Cortex of kidney (tissue), 1 donor: ENCODE measurements at places on chromosomes 12 and 14.

GRCh38 chr14:71089971-71090370, 182.7 kb downstream of the PCNX1 start:
- DNase-seq: no peak

DNA sequence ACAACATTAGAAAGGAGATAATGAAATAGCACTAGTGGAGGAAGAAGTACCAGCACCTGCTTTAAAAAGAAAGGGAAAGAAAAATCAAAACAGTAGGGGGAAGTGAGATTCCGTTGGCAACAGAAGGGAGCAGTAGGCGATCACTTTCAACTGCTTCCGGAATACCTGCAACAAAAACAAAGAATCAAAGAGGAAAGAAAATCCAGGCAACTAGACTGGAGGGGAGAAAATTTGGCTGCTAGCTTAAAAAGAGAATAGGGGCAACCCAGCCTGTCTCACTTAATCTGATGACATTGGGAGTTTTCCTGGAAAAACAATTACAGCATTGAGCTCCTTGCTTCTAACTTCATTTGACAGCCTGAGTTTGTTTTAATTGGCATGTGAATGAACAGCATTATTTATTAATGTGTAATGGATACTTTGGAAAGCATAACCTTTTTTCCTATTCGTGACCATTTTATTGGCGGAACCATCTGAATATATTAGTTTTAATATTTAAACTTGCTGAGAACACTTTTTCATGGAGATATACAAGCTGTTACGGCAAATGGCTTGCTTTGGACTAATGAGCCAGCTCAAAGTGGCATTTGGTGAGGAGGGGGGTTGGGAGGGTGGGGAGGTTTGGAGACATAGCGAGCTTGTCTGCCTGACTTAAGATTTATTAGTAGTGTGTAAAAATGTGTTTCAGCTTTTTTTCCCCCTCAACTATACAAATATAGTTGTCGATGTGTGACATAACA, 2.5 kb upstream of the DACT1 start:
- no peak for DNase-seq

DNA sequence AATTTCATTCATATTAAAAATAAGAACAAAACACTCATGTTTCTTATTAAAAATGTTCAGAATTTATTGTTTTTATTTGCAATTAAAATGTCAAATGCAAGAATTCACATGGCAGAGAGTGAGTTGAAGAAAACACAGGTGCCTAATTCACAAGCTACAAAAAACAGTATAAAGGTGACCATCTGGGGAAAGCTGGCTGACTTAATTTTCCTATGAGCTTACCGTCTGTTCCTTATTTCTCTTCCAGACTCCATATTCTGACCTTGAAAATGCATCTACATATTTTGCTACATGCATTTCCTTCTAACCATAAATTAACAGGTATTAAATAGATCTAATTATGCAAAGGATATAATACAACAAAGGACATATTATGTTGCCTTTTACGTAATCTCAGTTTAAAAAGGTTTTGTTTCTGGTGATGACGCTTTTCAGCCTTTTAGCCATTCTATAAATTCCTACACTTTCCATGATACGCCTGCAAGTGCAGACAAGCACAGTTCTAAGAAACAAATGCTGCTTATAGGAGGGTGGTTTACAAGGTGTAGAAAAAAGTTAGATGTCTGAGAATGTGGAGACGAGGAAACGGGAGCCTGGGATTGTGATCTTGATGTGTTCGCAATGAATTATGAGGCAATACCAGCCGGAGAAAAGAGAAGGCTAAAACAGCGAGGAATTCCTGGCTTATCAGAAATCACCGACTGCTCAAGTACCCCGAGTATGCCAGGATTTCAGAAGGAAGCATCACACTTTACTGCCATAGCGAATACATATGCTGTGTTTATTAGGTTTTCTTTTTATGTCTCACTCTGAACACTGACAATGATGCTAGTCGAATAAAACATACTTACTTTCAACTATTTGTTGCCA, 24.6 kb downstream of the LIN7A start:
- no peak for DNase-seq

GRCh38 chr12:127165567-127166392, 1101.2 kb upstream of the TMEM132C start:
- DNase-seq: peak; percentile 19

- no peak for DNase-seq
These were observed 31.3 kb downstream of the MIA2 start for GRCh38 chr14:39265033-39265432.

GRCh38 chr14:91398707-91399106, 18.9 kb downstream of the CCDC88C start:
- DNase-seq: no peak

- no peak for DNase-seq
These were observed 648.1 kb downstream of the BCL11B start for GRCh38 chr14:98623788-98624415.

DNA sequence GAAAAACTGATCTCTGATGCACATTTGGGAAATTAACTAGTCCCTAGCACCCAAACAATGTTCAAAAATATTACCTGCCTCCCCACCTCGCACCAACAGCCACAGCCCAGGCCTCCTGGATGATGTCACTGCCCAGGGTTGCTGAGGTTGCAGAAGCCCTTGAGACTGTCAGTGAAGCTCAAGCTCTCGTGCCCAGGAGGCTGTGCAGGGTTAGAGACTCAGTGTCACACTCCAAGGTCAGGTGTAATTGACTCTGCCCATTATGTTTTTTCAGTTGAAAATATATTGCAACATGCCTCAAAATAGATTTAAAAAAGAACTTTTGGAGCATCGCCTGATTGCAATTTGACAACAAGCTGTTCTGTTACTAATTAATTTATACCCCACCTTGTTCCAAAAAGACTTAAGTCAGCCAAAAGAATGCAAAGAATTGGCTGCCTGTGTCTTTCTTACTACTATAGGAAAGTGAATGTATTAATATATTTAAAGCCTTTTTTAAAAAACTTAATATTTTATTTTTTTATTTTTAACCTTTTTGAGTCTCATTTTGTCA, 72.3 kb downstream of the CMAS start:
- DNase-seq: no peak

GRCh38 chr14:55440385-55440784, at the start of gene TBPL2:
TSS of gene TBPL2 (minus strand) at chr14:55440616. CDS start at chr14:55440449, 167 bp downstream.
- DNase-seq: no peak

- no peak for DNase-seq
These were observed 70.2 kb upstream of the TCL1A start for GRCh38 chr14:95784137-95784536.

DNA sequence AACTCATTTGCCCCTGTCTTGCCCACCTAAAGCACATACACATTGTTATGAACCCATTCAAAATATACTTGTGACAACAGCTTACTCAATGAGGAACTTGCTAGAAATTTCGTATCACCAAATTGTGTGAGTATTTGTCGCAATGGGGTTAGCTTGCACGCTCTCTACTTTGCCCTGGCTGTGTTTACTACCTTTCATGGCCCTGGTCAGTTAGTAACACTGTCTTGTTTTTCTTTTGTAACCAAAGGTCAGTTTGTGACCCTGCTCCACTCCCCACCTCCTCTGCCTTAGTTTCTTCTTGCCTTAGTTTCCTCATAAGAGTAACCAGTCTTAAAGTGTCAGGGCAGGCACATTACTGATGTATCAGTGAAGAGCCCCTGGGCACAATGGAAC, 205.8 kb upstream of the EEA1 start:
- DNase-seq: no peak

- DNase-seq: no peak
These were observed 87.0 kb downstream of the R3HDM2 start for GRCh38 chr12:57343703-57344378.

GRCh38 chr12:16634786-16635185, 28.8 kb upstream of the LMO3 start:
- DNase-seq: no peak

- DNase-seq: no peak
These were observed 452.1 kb downstream of the BCAT1 start for GRCh38 chr12:24496755-24497154.

DNA sequence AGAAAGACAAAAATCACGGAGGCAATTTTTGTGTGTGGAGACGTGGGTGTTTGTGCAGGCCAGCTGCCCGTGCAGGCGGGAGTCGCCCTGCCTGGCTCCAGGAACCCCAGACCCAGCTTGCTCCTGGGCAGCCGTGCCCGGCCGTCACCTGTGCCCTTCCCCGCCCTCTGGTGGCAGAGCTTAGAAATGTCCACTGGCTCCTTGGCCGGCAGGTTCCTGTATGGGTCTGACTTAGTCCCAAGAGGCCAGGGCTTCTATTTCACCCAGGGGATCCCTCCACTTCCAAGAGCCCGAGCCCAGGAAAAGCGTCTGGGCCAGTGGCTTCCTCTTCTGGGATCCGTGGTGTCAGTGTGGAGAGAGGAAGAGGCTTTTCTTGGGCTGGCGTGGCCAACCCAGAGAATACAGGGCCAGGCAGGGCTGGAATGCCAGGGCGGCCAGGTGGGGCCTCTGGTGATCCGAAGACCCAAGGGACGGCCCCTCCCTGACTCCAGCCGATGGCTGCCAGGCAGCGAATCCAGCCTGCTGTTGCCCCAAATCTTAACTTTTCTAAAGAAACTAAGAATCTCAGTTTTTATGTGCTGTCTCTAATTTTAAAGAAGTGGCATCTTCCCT, 120.9 kb downstream of the TMEM132C start:
- no peak for DNase-seq

DNA sequence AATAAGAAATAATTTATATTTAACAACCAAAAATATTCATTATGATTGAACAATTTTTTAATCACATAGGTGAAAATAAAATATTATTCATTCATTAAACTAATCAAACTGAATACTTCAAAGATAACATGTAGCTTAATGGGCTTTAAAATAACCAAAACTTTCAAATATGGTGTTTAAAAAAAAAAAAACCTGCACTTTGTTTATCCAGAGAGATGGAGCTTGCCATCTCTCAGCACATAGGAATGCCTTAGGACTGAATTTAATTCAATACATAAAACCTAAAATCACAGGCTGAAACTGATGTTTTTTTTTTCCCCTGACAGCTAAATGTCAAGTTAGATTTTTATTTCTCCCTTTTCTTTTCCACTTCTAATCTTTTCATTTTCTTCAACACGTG, 14.4 kb upstream of the CCER1 start:
- DNase-seq: no peak

DNA sequence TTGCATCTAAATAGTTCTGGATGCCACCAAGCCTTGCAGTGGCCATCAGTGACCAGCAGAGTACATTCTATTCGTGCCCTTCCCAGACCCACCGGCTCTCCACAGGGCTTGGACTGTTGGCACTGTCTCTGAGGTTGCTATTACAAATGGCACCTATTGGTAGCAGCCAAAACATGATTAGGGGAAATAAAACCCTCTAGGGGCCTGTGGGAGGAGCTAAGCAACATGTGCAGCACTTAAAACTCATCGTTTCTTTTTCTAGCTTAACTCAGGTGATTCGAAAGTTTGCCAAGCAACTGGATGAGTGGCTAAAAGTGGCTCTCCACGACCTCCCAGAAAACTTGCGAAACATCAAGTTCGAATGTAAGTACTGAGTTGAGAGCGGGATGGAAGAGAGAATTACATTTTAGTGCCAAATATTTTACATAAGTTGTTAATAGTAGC, 65.4 kb upstream of the RIC8B start:
- DNase-seq: no peak

DNA sequence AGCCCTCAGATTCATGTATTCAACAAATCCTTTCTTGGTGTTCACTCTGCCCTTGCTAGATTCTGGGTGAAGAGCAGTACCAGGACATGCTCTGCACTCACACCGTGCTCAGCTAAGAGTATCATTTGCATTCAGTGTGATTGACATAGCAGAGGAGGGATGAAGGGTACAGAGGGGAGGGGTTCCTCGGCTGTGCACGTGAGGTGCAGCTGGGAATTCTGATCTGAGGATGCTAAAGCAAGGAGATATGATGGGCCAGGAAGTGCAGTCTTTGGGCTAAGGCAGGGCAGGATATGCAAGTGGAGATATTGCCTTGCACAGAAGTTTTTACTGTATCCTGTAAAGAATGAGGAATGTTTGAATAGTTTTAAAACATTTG, 108.6 kb downstream of the FGD4 start:
- DNase-seq: no peak

DNA sequence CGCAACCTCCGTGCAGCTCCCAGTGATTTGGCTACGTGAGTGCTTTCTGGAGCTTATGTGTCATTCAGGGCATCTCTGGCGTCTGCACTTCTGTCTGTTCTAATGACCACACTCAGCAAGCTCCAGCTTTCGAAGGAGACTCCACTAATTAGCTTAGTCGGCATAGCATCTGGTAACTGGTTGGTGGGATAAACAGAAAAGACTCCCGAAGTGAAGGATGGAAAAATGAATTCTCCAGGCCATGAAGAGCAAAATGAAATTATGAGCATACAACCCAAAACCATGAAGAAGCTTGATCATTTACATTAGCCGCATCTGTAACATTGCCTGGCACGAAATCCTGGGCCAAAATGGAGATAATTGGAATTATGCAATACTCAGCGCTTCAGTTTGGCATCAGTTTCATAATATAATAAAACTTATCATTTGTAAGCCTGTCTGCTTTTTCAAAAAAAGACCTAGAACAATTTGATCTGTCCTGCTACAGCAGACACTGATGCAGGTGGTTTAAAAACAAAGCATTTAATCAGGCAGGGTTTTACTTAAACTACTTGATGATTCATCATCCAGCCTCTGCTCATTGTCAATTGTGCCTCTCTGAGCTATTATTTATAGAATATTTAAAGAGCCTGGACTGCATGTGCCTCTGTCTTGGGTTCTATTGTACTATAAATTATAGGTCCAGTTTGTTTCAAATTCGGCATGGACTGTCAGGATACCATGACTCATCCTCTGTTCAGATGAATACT, 87.4 kb downstream of the SYT1 start:
- no peak for DNase-seq

DNA sequence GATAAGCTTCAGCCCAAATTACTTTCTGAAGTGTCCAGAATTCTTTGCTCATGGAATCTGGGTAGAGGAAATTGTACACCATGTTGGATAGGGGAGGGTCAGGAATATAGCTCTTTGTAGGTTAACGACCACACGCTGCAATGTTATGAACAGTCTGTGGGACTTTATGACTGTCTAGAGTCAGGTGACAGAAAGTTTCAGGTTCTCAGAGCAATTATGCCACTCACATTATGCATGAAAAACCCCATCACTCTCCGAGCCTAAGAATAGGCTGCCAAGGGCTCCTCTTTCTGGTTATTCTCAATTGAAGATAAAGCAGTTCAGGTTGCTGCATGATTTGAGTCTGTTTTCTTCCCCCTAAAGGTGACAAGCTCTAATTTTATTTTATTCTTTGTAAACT, 430.9 kb downstream of the ATP23 start:
- DNase-seq: no peak

GRCh38 chr12:67391034-67391433, 121.9 kb downstream of the CAND1 start:
- DNase-seq: no peak

- no peak for DNase-seq
These were observed 445.5 kb downstream of the EGLN3 start for GRCh38 chr14:33505266-33505962.

GRCh38 chr14:106670011-106670410, 1143.6 kb downstream of the TMEM121 start:
- no peak for DNase-seq

GRCh38 chr14:33393231-33393894, 454.7 kb downstream of the NPAS3 start:
- DNase-seq: no peak

GRCh38 chr12:47235258-47236040, 155.7 kb upstream of the AMIGO2 start:
- no peak for DNase-seq

- DNase-seq: no peak
These were observed 16.1 kb upstream of the IFNG start for GRCh38 chr12:68175557-68176061.

- DNase-seq: no peak
These were observed at the start of gene CACNB3 for GRCh38 chr12:48817873-48818830. TSS of gene CACNB3 (plus strand) at chr12:48818496. CDS start at chr12:48818930, 434 bp downstream.
